Stimulated activated naive CD4-positive, alpha-beta T cell (primary cell): ENCODE measurements at places on chromosomes 4 and X.

GRCh38 chr4:100075486-100076270 lies 114.6 kb downstream of the DDIT4L start:
- DNase-seq, result no peak

DNA sequence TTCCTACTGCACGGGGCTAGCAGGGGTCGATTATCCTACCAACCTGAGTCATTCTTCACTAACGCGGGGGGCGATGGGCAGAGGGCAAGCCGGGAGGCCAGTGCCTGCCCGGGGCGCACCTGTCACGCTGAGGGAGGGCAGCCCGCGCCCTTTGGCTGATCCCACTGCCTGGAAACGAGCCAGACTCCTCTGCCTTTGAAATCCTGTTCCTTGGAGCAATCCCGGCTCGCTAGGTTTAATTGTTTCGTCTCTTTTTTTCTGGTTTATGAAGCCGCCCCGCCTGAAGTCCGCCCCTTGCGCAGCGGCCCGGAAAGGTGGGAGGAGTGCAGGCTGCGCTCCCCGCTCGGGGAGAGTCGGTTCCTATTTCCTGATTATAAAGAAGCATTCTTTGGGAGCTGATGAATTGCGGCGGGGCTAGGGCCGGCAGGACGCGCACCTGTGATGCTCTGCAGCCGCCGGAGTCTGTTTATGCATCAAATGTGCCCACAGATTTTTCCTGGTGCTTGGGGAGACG lies 484.2 kb downstream of the BCOR start:
- DNase-seq, result peak; percentile 18

- no peak for DNase-seq
Measured at GRCh38 chr4:37892641-37893040, 1.8 kb downstream of the TBC1D1 start.

DNA sequence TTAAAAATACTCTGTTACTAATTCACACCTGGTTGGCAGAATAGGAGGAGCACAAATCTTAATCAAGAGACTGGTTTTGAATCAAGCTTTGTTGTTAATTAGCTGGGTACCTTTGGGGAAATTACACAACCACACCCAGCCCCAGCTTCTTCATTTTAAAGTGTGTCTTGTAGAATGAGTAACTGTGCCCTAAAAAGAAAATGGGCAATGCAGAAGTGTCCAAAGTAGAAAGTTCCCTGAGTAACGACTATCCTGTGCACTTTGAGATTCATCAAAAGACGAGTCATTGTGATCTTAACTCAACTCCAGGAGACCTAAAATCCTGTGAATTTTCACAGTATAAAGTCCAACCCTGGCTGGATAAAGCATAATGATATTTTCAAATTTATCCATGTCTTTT lies 792.3 kb upstream of the HS3ST1 start:
- DNase-seq, result no peak

GRCh38 chr4:70300215-70300614 lies 34.6 kb upstream of the CABS1 start:
- no peak for DNase-seq

- no peak for DNase-seq
Measured at GRCh38 chr4:94536649-94537469, 85.1 kb downstream of the PDLIM5 start.

GRCh38 chr4:107548211-107548905 lies 171.7 kb downstream of the PAPSS1 start:
- DNase-seq, result no peak

DNA sequence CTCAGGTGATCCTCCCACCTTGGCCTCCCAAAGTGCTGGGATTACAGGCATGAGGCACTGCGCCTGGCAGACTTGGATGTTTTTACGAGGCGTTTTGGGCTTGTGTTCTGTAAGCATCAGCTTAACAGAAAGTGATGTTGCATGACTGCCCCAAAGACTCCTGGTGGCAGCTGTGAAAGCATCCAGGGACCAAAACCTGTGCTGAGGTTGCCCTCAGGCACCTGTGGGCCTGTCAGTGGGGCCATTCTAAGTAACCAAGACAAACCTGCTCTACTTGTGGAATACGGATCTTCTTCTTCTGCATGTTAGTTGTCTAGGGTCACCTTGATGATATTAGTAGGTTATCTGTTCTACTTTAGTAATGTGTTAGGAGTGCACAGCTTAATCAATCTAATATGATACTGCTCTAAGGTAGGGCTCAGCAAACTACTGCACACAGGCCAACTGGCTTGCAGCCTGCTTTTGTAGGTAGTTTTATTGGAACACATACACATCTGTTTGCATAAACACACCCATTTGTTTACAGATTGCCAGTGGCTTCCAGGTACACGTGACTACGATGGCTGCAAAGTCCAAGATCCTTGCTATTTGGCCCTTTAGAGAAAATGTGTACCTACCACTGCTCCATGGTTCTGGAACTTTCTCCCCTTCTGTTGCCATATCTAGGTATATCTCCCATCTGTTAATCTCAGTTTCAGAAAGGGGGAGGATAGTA lies 136.7 kb downstream of the GPR143 start:
- DNase-seq, result no peak

GRCh38 chrX:74924449-74925224 lies 615 bp downstream of the NEXMIF start:
- peak; percentile 27 for DNase-seq

GRCh38 chrX:111352424-111352823 lies 59.6 kb downstream of the DCX start:
- DNase-seq, result no peak

GRCh38 chrX:87397103-87397886 lies 120.3 kb upstream of the KLHL4 start:
- no peak for DNase-seq

- no peak for DNase-seq
Measured at GRCh38 chr4:155745984-155746383, 12.8 kb upstream of the GUCY1B1 start.

- DNase-seq, result no peak
Measured at GRCh38 chr4:142091691-142092182, 455.4 kb downstream of the IL15 start.

DNA sequence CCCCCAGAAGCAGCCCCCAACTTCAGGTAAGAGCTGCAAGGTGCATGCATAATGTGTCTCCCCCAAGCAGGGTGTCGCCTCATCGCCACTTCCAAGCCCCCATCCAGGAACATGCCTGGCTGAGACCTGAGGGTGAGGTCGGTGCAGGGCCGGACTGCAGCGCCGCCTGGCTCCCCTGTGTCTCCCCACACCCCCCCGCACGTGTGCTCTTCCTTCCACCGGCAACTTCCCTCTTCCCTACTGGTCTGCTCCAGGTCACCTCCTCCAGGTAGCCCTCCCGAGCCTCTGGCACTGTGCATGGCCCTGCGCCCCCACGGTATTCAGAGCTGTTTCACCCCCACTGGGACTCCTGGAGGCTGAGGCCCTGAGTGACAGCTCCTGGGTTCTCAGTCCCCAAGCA lies 2.2 kb upstream of the BGN start:
- DNase-seq, result no peak

DNA sequence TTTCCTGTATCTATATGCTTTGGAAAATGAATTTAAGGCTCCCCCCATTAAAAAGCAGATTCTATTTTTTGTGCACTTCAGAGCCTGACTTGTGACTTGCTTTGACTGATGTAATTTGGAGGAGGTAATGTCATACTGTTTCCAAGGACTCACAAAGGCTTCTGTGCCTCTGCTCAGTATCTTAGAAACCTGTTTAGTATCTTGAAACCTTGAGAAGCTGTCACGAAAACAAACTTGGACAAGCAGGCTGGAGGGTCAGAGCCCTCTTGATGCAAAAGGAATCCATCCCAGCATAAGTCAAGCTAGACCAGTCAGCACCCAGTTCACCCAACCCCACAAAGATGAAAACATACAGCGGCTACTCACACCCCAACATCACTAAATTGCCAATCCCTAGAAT lies 560.0 kb upstream of the PCDH7 start:
- no peak for DNase-seq

GRCh38 chrX:54208531-54208930 lies 25.5 kb upstream of the FAM120C start:
- no peak for DNase-seq

- DNase-seq, result no peak
Measured at GRCh38 chr4:40256329-40256728, 59.5 kb downstream of the RHOH start.

DNA sequence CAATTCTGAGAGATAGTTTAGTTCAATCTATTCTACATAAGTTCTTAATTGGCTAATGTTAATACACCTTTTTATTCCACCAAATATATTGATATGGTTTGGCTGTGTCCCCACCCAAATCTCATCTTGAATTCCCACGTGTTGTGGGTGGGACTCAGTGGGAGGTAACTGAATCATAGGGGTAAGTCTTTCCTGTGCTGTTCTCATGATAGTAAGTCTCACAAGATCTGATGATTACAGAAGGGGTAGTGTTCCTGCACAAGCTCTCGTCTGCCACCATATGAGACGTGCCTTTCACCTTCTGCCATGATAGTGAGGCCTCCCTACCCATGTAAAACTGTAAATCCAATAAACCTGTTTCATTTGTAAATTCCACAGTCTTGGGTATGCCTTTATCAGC lies 11.3 kb downstream of the PPA2 start:
- no peak for DNase-seq

GRCh38 chr4:158929939-158930638 lies 161.3 kb downstream of the FNIP2 start:
- DNase-seq, result no peak

DNA sequence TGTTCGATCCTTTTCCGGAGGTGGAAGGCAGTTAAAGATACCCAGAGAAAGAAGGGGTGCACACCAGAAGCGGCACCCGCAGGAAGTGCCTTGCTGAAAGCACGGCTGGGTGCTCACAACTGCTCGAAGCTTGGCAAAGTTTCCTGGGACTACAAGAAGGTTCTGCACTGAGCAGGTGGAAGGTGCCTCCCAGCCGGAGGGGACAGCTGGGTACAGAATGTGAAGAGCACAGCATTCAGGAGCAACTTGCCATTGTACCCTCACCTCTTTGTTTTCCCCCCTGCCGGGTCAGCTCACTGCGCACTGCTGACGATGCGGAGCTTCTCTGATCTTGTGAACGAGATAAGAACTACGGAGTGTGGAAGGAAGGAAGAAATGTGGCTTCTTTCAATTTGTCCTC lies 289.2 kb downstream of the FBXW7 start:
- peak; percentile 61 for DNase-seq

- DNase-seq, result no peak
Measured at GRCh38 chr4:159107203-159107925, 4.5 kb downstream of the RAPGEF2 start.

DNA sequence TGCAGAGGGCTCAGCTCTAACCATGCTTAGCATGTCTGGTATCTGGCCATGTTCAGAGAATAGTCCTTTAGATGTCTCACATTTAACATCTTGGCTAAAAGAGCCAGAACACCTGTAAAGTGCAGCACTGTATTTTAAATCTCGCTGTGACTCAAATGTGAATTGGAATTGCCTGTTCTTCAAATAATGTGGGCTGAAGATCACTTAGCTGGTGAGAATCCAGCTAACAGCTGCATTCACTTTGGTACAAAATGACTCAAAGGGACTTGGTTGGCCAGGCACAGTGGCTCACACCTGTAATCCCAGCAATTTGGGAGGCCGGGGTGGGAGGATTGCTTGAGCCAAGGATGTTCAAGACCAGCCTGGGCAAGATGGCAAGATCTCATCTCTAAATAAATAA lies 63.5 kb upstream of the PLAC8 start:
- DNase-seq, result no peak

DNA sequence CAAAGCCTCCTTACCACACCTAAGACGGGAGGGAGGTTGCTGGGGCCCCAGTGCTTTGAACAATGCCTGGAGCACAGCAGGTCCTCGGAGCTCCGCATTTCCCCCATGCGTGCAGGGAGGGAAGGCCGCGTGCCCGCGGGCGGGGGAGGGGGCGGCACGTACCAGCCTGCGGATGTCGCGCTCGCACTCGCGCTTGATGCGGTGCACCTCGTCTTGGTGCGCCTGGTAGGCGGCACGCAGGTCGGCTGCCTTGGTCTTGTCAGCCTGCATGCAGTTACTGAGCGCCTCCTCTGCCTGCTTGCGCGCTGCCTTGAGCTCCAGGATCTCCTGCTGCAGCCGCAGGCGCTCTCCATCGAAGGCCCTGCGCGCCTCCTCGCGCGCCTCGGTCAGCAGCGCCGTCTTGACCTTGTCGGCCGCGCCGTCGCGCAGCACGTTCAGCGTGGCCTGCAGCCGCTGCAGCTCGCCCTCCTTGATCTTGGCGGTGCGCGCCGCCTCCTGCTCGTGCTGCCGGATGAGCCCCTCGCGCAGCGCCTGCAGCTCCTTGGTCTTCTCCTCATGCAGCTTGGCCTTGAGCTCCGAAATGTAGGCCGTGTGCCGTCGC lies 87.2 kb upstream of the C4orf50 start:
- DNase-seq, result no peak

- no peak for DNase-seq
Measured at GRCh38 chrX:132482632-132483031, 6.2 kb downstream of the MBNL3 start.

DNA sequence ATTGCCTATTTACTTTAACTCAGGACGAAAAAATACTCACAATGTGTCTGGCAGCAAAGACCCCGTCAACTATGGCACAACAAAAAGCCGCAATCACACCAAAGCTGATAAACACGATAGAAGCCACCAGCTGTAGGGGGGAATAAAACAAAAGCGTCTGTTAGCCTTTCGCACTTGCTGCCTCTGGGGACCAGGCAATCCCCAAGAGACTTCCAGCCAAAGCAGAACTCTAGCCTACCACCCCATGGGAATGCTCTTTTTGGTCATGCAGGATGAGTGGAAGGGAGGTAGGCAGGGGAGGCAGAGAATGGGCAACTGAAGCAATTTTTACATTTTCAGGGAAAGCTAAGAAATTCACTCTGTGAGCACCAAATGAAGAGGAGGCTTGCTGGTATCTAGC lies 20.1 kb downstream of the TMEM255A start:
- DNase-seq, result no peak

- DNase-seq, result no peak
Measured at GRCh38 chrX:6313356-6313755, 84.7 kb upstream of the NLGN4X start.

DNA sequence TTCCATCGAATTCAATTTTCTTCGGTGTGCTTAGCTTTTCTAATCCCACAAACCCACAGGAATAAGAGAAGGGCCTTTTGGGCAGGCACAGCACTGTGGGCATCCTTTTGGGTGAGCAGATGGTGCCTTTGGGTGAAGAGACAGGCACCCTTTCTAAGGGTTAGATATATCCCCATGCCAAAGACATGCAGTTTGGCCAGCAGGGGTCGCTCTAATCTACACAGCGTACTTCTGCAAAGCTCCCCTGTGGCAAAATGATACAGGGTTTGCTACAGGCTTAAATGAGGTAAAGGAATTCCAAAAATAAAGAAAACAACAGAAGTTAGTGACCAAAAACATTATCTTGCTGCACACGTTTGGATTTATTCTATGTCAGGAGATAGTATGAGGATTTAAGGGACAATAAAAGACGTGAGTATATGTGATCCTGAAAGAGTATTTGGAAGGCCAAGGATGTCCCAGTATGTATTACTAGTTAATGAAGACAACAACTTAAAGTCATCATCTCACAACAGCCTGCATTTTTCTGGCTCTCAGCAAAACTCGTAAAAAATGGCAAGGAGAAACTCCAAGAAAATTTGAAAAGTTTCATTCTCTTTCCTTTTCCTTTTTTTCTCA lies 49.5 kb downstream of the PHEX start:
- peak; percentile 16 for DNase-seq
